Tongue (tissue), 3 donors: ENCODE measurements at places on chromosomes 6 and 20. TPM values are rescaled to one million over a fixed set of nuclear protein-coding genes. Genes with fewer than 3 reads are reported as not detected.

CAPN11 gene
- 0.72 TPM for total RNA-seq

SEC63 gene
- 60.0 TPM for total RNA-seq

CST2 gene
- not detected for total RNA-seq

DEFB124 gene
- not detected for total RNA-seq

TNXB gene
- 214 TPM for total RNA-seq

PPP1R3D gene
- total RNA-seq, result 7.5 TPM

SCRT2 gene
- not detected for total RNA-seq

TREM2 gene
- not detected for total RNA-seq

HLA-DRB5 gene
- 0.31 TPM for total RNA-seq

FYN gene
- total RNA-seq, result 139 TPM

ZBP1 gene
- total RNA-seq, result 0.10 TPM

MEI4 gene
- 0.31 TPM for total RNA-seq

RSPO3 gene
- 1.2 TPM for total RNA-seq

CTCFL gene
- not detected for total RNA-seq

SPTLC3 gene
- 15.8 TPM for total RNA-seq

C6orf58 gene
- total RNA-seq, result not detected

ADA gene
- total RNA-seq, result 7.3 TPM

COL20A1 gene
- 6.2 TPM for total RNA-seq

ADGB gene
- 0.10 TPM for total RNA-seq

ZNF311 gene
- total RNA-seq, result 1.5 TPM

TFAP2C gene
- total RNA-seq, result 9.2 TPM

POPDC3 gene
- total RNA-seq, result 70.0 TPM

DLL1 gene
- 25.0 TPM for total RNA-seq

TMEM63B gene
- 18.1 TPM for total RNA-seq

SPAG4 gene
- not detected for total RNA-seq

DEFB132 gene
- not detected for total RNA-seq

OPRM1 gene
- 0.92 TPM for total RNA-seq

ZBTB2 gene
- total RNA-seq, result 5.8 TPM

ZNF217 gene
- total RNA-seq, result 17.2 TPM

TP53TG5 gene
- total RNA-seq, result not detected

HDGFL1 gene
- total RNA-seq, result not detected

LY6G5B gene
- total RNA-seq, result 2.6 TPM

FRS3 gene
- 2.4 TPM for total RNA-seq

KCNK15 gene
- 0.41 TPM for total RNA-seq

MTFR2 gene
- total RNA-seq, result 1.9 TPM

BCAS4 gene
- 1.0 TPM for total RNA-seq

NOTCH4 gene
- total RNA-seq, result 10.6 TPM

SLC22A16 gene
- 1.3 TPM for total RNA-seq

CRISP3 gene
- total RNA-seq, result 100 TPM

NRN1 gene
- 12.3 TPM for total RNA-seq

PPP1R16B gene
- 4.6 TPM for total RNA-seq

TMEM244 gene
- 2.3 TPM for total RNA-seq

NCOA5 gene
- total RNA-seq, result 32.4 TPM

SGK2 gene
- 1.2 TPM for total RNA-seq

CALHM6 gene
- not detected for total RNA-seq

MCCD1 gene
- total RNA-seq, result not detected

UBD gene
- total RNA-seq, result not detected

TUBB2B gene
- 87.5 TPM for total RNA-seq

MPIG6B gene
- not detected for total RNA-seq

SIRPG gene
- not detected for total RNA-seq

SLC52A3 gene
- 0.82 TPM for total RNA-seq

BTN1A1 gene
- total RNA-seq, result not detected

TNF gene
- total RNA-seq, result not detected
